ENCODE measurements at places on chromosomes 2 and 18.
A peak's percentile ranks its signal among the peaks of the same experiment; 100 is the strongest.

- no peak for DNase-seq
- H3K27me3 ChIP-seq, result peaks cover 4% of the 10 kb centered on the region
- no peak overlapping the region for H3K4me3 ChIP-seq
- H3K4me1 ChIP-seq, result no peaks in the 10 kb centered on the region
- H3K36me3 ChIP-seq, result no peaks in the 10 kb centered on the region
- no peak overlapping the region for H3K27ac ChIP-seq
These were observed 20.0 kb downstream of the GREB1 start for GRCh38 chr2:11553661-11554398.

DNA sequence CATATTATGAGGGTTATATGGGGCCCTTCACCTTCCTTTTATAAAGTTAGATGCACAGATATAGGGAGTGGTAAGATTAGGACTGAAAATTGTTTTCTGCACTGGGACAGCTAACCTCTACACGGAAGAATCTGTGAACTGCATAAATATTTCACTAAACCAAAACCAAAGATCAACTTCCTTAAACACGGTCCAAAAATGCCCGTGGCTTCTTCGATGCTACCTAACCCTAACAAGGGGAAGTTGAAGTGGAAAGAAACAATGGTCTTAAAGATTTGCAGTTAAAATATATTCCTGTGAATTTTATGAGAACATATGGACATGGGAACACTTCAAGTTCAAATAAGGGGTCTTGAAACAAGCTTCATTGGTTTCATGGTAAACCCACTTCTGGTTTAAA, 33.3 kb upstream of the PAX3 start:
- no peak for DNase-seq
- no peak overlapping the region for H3K4me3 ChIP-seq
- H3K27ac ChIP-seq, result no peak overlapping the region
- no peaks in the 10 kb centered on the region for H3K27me3 ChIP-seq
- H3K4me1 ChIP-seq, result no peaks in the 10 kb centered on the region

- peaks cover 46% of the 10 kb centered on the region for H3K4me1 ChIP-seq
- no peaks in the 10 kb centered on the region for H3K36me3 ChIP-seq
- no peaks in the 10 kb centered on the region for H3K27me3 ChIP-seq
- peak overlapping the region; percentile 9 for H3K4me3 ChIP-seq
- DNase-seq, result no peak
- no peak overlapping the region for H3K27ac ChIP-seq
These were observed 55.2 kb downstream of the TMEM247 start for GRCh38 chr2:46534589-46534988.

DNA sequence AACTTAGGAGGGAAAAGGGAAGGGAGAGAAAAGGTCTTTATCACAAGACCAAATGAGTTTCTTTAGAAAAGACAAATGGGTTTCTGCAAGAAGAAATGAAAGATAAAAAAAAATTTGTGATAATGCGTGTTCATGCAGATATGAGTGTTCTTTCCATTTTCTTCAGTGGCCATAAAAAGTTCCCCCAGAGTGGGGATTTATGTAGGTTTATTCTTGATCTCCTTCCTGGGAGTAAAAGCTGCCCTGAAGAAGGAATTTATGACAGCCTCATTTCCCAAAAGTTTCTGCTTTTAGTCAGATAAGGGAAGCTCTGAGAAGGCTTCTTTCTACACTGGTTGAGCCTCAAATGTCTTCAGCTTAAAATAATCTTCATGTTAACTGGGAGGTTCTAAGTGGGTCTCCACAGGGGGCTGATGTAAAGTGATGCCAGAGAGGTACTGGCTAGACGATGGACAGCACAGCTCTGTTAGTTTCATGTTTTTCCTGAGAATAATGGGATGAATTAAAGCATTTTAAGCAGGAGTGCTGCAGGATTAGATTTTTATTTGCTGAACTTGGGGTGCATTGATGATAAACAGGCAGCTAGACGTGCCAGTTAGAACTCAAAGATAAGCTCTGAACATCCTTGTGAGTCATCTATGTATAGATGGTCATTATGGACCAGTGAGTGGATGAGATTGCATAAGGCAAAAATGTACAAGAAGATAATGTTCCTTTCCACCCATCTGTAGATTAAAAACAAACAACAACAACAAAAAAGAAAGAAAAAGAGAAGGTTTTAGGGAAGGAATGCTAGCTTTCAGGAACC, 99.4 kb upstream of the MSH2 start:
- no peak for DNase-seq
- no peak overlapping the region for H3K4me3 ChIP-seq
- H3K27me3 ChIP-seq, result no peaks in the 10 kb centered on the region
- no peak overlapping the region for H3K27ac ChIP-seq
- H3K36me3 ChIP-seq, result no peaks in the 10 kb centered on the region
- H3K4me1 ChIP-seq, result no peaks in the 10 kb centered on the region

GRCh38 chr2:123723706-123724105, 301.4 kb upstream of the CNTNAP5 start:
- no peaks in the 10 kb centered on the region for H3K36me3 ChIP-seq
- H3K4me1 ChIP-seq, result no peaks in the 10 kb centered on the region

DNA sequence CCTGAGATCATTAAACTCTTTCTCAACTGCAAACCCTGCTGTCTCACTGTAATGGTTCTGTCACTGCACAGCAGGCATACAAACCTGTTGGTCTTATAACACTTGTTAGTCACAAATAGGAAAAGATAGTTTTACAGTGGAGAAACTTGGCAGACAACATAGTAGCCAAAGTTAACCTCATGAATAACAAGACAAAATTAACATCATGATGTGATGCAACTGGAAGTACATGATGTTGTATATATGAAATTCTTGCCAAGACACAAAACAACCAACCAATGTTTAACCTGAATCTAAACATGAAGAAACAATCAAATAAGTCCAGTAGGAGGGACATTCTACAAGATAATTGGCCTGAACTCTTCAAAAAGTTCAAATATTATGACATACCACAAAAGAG, 189.3 kb downstream of the RNF152 start:
- no peak overlapping the region for H3K27ac ChIP-seq
- no peaks in the 10 kb centered on the region for H3K4me1 ChIP-seq
- no peaks in the 10 kb centered on the region for H3K36me3 ChIP-seq
- no peak for DNase-seq
- no peaks in the 10 kb centered on the region for H3K27me3 ChIP-seq

- H3K4me1 ChIP-seq, result no peaks in the 10 kb centered on the region
- peaks cover 4% of the 10 kb centered on the region for H3K36me3 ChIP-seq
- no peak overlapping the region for H3K27ac ChIP-seq
- no peak for DNase-seq
These were observed 11.8 kb downstream of the C2orf69 start for GRCh38 chr2:199922856-199923255.

DNA sequence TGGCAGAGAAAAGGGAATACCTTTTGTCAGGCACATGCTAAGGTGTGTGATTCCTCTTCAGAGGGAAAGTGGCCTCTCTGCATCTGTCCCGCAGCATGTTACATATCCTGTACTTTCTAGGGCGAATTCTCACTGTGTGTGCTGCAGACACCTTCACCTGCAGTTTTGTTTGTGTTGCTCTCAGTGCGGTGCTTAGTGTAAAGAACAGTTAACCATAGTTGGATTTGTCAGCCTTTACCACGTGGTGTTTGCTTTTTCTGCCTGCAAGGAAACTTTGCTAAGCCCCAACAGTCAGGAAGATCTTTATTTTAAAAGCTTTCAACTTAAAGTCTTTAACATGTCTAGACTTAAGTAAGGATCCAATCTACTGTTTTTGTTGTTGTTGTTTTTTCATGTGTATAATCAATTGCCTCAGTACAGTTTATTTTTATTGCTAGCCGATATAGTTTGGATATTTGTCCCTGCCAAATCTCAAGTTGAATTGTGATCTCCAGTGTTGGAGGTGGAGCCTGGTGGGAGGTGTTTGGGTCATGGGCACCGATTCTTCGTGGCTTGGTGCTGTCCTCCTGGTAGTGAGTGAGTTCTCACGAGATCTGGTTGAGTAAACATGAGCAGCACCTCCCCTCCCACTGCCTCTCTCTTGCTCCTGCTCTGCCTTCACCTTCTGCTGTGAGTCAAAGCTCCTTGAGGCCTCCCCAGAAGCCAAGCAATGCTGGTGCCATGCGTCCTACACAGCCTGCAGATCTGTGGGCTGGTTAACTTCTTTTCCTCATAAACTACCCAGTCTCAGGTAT, 90.6 kb downstream of the SNTG2 start:
- no peak for DNase-seq
- H3K4me3 ChIP-seq, result no peak overlapping the region
- H3K27ac ChIP-seq, result no peak overlapping the region
- H3K36me3 ChIP-seq, result no peaks in the 10 kb centered on the region
- H3K4me1 ChIP-seq, result no peaks in the 10 kb centered on the region
- H3K27me3 ChIP-seq, result no peaks in the 10 kb centered on the region

GRCh38 chr2:219929835-219930234, 302.4 kb downstream of the SLC4A3 start:
- DNase-seq, result no peak
- no peaks in the 10 kb centered on the region for H3K36me3 ChIP-seq
- no peaks in the 10 kb centered on the region for H3K27me3 ChIP-seq
- H3K27ac ChIP-seq, result no peak overlapping the region
- no peaks in the 10 kb centered on the region for H3K4me1 ChIP-seq

GRCh38 chr2:140892911-140893637, 1237.7 kb downstream of the LRP1B start:
- no peaks in the 10 kb centered on the region for H3K27me3 ChIP-seq
- H3K36me3 ChIP-seq, result no peaks in the 10 kb centered on the region
- no peaks in the 10 kb centered on the region for H3K4me1 ChIP-seq
- H3K4me3 ChIP-seq, result no peak overlapping the region
- DNase-seq, result no peak
- H3K27ac ChIP-seq, result no peak overlapping the region

DNA sequence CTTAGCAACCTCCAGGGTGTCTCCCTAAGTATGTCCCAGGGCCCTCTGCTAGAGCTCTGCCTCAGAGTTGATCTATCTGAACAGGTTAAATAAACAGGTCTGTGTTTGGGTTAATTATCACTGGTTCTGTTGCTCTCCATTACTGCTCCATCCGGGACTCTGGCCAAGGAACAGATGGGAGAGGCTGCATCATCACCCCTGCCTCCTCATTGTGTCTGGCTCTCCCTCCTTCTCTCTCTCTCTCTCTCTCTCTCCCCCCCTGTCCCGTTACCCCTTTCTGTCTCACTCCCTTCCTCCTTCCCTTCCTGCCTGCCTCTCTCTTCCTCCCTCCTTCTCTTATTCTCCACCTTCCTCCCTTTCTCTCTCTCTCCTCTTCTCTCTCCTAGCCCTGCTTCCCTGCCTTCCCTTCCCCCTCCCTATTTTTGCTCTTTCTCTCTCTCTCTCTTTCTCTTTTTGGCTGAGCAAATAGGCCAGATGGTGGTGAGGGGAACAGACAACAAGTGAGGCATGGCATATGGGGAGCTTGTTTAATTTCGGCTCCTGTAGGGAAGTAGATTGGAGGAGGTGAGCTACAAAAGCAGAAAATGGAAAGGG, 62.1 kb downstream of the SETBP1 start:
- H3K36me3 ChIP-seq, result no peaks in the 10 kb centered on the region
- no peak overlapping the region for H3K4me3 ChIP-seq
- H3K4me1 ChIP-seq, result no peaks in the 10 kb centered on the region

DNA sequence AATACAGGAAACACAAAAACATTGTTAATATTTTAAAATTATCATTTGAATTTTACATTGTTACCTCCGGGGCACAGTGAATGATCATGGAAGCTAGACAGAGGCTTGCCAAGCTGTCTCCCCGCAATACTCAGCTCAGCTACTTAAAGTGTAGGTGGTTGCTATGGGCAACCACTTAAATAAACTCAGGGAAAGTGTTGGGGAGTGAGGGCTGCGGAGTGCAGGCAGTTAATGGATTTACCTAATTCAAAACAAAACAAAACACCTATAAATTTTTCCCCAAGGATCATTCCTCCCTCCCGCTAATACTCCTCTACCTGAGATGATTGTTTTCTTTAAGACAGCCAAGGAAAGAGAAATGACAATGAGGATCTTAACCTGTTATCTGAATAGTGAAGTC, 349.5 kb downstream of the TGIF1 start:
- no peak overlapping the region for H3K27ac ChIP-seq
- DNase-seq, result no peak
- H3K27me3 ChIP-seq, result no peaks in the 10 kb centered on the region
- no peaks in the 10 kb centered on the region for H3K4me1 ChIP-seq
- no peak overlapping the region for H3K4me3 ChIP-seq

DNA sequence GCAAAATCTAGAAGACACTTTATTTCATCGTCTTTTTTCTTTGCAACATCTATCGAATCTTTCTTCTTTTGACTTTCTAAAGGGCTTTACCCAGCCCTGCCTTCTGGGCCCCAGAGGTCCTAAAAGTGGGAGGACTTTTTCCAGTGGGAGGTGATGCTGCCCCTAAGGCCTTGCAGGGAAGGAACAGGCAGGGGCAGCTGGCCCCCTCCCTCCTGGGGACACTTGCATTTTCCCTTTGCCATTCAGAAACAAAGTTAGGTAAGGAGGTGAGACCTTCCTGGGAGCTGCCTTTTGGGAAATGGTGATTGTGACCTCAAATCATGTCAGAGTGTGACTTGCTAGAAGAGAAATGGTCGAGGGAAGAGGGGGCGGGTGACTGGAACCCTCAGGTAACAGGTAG, 132.7 kb downstream of the GLI2 start:
- no peaks in the 10 kb centered on the region for H3K4me1 ChIP-seq
- no peaks in the 10 kb centered on the region for H3K27me3 ChIP-seq
- H3K36me3 ChIP-seq, result no peaks in the 10 kb centered on the region

GRCh38 chr2:237876061-237876526, 16.7 kb downstream of the RAMP1 start:
- no peaks in the 10 kb centered on the region for H3K36me3 ChIP-seq
- H3K27ac ChIP-seq, result no peak overlapping the region
- no peaks in the 10 kb centered on the region for H3K27me3 ChIP-seq
- DNase-seq, result no peak
- peaks cover 5% of the 10 kb centered on the region for H3K4me1 ChIP-seq

DNA sequence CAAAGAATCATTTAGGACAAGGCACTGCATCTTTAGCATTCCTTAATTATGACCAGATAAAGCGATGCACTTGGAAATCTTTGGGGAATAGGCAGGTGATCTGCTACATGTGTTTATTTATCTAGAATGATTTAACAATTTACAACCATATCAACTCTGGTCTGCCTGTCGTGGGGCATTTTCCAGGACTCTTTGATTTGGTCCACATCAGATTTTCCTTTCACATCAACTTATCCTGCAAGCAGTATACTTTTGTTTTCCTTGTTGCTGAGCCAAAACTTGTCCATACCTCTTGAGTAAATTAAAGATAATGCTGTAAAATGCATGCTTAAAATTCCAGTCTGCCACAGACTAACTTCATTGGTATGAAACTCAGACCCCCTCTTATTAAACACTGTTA, 312.4 kb upstream of the TCF4 start:
- no peaks in the 10 kb centered on the region for H3K27me3 ChIP-seq
- no peak overlapping the region for H3K27ac ChIP-seq
- H3K36me3 ChIP-seq, result no peaks in the 10 kb centered on the region

- no peak for DNase-seq
- H3K4me3 ChIP-seq, result no peak overlapping the region
- no peaks in the 10 kb centered on the region for H3K36me3 ChIP-seq
These were observed 11.1 kb upstream of the FBXO11 start for GRCh38 chr2:47917276-47917961.

- H3K27ac ChIP-seq, result no peak overlapping the region
- no peak overlapping the region for H3K4me3 ChIP-seq
- H3K36me3 ChIP-seq, result no peaks in the 10 kb centered on the region
- no peaks in the 10 kb centered on the region for H3K4me1 ChIP-seq
- DNase-seq, result no peak
These were observed 14.1 kb upstream of the ZDBF2 start for GRCh38 chr2:206260188-206261012.

- no peak overlapping the region for H3K27ac ChIP-seq
- DNase-seq, result no peak
- no peak overlapping the region for H3K4me3 ChIP-seq
- H3K27me3 ChIP-seq, result no peaks in the 10 kb centered on the region
These were observed 170.4 kb downstream of the NCK2 start for GRCh38 chr2:105915005-105915558.
